Activated T-helper 1 cell treated with Interleukin-2 at 50 U/mL for 16 hours (primary cell): ENCODE measurements at places on chromosomes 12 and 14.

- DNase-seq, result no peak
These were observed 31.5 kb upstream of the SLCO1B3 start for GRCh38 chr12:20778969-20779368.

GRCh38 chr12:42737398-42737797, 147.9 kb upstream of the PRICKLE1 start:
- DNase-seq, result no peak

GRCh38 chr14:72898448-72898847, 4.5 kb upstream of the DPF3 start:
- no peak for DNase-seq

DNA sequence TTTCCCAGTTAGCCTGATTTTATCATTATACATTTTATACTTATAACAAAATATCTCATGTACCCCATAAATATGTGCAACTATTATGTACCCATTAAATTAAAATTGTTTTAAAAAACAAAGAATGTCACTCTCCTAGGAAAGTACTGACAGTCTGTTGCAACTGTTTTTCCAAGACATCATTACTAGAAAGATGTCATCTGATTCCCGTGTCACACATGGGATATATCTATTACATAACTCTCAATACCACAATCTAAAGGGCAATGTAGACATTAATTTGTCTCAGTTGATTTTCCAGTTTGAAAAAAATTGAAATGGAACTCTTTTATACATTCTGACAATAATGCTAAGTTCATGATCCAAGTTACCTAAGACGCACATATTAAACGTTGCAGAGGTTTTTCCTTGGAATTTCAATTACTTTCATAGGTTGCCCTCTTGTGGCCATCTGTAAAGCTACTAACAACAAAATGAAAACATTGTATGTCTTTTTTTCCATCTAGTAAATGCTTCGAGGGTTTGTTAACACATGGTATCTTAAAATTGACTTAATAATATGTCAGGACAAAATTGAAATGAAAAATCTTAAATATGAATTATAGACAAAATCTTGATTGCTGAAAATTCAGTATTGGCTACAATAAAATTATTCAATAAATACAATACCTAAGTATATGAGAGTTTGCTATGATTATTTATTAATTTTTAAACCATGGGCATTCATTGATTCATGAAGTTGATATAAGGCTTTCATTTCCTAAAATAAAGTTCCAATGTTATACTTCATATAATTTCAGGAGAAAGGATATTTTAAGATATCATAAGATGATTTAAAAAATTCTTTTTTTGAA, 131.6 kb downstream of the PPFIA2 start:
- DNase-seq, result no peak

- DNase-seq, result no peak
These were observed 1.3 kb upstream of the KRT79 start for GRCh38 chr12:52835271-52836041.

- no peak for DNase-seq
These were observed 36.8 kb upstream of the DCD start for GRCh38 chr12:54684636-54685630.

- no peak for DNase-seq
These were observed 1.6 kb upstream of the RBMS2 start for GRCh38 chr12:56520048-56520447.

- no peak for DNase-seq
These were observed 10.6 kb downstream of the ITGB7 start for GRCh38 chr12:53196486-53196885.

DNA sequence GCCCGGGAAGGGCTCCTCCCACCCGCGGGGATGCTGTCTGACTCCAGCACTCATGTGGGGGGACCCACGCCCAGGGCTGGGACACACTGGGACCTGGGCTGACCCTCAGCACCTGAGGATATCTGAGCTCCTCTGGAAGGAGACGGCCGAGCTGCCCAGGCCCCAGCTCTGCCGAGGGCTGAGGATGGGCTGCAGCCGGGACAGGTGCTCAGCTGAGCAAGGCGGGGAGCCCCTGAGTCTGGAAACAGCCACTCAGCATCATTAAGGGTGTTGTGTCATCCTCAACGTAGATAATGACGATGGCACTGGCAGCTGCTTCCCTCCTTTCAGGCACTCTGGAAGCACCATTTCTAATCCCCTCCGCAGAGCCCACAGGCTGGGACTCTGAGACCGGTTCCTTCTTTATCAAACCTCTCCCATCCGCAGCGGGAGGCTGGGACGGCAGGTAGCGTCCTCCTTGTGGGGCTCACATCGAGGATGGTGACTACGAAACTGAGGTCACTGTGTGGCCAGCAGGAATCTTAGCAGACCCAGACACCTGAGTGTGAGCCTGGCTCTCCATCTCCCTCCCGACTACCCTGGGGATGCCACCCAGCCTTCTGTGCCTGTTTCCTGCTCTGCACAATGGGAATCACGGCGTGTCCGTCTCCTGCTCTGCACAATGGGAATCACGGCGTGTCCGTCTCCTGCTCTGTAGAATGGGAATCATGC, 26.7 kb upstream of the SFSWAP start:
- DNase-seq, result no peak

DNA sequence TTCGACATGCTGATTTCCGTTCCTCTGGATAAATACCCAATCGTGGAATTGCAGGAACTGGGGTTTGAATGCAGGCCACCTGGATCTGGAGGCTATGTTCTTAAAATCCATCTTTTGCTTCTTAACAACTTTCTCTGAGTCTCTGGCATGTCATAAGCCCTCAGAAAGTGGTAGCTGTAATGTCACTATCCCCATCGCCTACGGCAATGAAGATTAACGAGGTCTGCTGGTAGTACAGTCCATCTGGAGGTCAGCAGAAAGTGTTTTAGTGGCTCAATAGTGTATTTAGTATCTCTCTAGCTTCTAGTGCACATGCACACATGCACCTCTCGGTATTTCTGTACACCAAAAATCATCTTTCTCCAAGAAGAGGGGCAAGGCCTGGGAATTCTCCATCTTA, 130.3 kb upstream of the NOS1 start:
- no peak for DNase-seq

- DNase-seq, result no peak
These were observed 9.8 kb downstream of the PSEN1 start for GRCh38 chr14:73146111-73146510.

- DNase-seq, result no peak
These were observed 126.0 kb downstream of the ZFP36L1 start for GRCh38 chr14:68666899-68667298.

DNA sequence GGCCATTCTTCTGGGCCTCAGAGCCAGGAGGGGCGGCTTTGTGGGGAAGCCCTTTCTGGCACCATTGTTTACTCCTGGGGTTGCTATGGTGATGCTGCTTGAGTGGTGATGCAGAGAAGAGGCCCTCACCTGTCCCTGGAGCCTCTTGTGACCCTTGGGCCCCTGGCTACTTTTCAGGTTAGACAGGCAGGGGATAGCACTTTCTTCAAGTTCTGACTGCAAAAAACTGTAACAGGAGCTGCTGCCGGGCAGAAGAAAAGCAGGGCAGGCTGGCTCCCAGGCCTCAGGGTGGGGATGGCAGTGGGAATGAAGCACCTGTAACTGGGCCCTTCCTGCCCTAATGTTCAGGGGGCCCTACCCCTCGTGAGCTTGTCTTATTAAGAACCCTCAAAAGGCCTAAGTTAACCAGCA, at the start of gene TEX52:
TSS of gene TEX52 (minus strand) at position 19 of the 411 bp plus-strand sequence. CDS start at position 6, 13 bp downstream.
- DNase-seq, result no peak

DNA sequence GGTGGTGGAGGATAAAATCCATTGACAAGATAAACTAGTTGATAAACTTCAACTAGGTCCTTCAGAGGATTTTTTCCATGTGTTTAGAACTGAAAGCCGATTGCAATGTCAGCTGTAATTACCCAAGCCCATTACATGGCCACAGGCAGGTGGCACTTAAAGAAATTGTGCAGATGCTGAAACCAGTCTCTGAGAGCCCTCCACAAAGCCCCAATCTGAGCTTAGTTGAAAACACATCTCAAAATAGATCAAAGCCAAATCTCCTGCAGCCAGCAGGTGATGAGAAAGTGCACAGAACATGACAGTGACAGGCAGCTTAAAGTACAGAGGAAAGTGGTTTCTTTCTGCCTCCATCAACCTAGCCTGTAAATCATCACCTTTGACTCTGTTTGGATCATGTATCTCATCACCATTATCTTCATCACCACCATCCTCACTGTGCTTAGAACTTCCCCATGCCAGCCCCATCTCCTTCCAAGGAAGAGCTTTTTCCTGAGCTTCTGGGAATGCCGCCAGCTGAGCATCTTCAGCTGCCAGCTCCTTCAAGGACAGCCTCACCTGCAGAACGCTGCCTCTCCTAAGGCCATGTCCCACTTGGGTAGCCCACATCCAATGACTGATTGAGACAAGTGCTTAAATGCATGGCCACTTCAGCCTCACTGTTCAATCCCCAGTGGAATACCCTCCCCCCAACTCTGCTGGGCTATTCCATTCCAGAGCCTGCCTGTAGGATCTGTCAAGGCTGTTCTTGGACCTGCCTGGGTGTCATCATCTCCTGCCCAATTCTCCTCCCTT, 219.5 kb upstream of the TMEM132C start:
- DNase-seq, result no peak

DNA sequence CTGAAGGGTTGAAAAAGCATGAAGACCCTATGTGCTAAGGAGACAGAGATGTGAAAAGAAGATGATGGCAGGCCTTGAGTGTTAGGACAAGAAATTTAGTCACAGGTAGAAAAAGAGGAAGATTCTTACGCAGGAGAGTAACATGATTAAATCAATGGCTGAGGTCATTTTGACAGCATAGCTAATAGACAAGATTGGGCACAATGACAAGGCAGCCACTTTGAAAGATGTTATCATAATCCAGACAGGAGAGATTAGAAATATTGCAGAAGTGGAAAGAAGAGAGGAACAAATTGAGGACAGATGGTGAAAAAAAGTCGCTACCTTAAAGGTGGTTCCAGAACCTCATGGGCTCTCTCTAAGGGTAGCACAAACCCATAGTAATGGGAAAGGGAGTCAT, 228.8 kb upstream of the DDHD1 start:
- no peak for DNase-seq

- DNase-seq, result no peak
These were observed 525.6 kb downstream of the FLRT2 start for GRCh38 chr14:86055512-86056075.

DNA sequence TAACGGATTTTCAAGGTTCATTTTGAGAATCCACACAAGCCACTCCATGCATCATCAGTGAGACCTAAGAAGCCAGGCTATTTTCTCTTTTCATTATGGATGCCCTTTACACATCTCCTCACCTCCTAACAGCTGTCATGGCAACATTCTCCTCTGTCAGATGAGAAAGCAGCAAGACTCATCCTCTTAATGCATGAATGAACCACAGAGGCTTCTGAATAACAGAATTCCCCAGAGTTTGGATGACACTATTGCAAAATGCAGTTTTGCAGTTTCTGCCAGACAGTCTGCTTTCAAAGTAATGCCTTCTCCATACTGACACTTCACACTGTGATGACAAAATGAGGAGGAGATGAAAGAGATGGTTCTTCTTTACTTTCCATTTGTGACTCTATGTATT, 286.7 kb upstream of the GRIP1 start:
- DNase-seq, result no peak

GRCh38 chr12:87054226-87054625, 798.0 kb upstream of the MGAT4C start:
- DNase-seq, result no peak

GRCh38 chr14:22981090-22981875, 1.1 kb downstream of the AJUBA start:
- DNase-seq, result no peak

GRCh38 chr12:111745211-111745610, 21.5 kb upstream of the ALDH2 start:
- no peak for DNase-seq

- no peak for DNase-seq
These were observed 23.2 kb downstream of the GALNT9 start for GRCh38 chr12:132305991-132306884.

- DNase-seq, result no peak
These were observed 88.5 kb upstream of the ANO2 start for GRCh38 chr12:6033546-6033945.

DNA sequence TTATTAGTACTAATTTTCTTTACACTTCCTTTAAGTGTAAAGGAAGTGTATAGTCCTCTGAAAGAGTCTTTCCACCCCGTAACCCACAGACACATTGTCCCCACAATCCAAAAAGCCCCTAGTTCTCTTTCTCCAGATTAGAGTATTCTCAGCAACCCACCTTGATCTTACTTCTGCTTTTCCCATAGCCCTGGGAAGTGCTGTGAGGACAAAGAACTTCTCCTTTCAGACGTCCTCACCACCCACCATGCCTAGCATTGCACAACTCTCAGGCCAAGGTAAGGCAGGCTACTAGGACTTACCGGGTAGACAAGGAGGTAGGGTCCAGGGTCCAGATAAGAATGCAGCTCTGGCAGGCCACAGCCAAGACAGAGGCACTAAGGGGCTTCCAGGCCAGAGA, 7.4 kb downstream of the AAAS start:
- DNase-seq, result no peak

GRCh38 chr14:105899071-105899641, 372.8 kb downstream of the TMEM121 start:
- no peak for DNase-seq

DNA sequence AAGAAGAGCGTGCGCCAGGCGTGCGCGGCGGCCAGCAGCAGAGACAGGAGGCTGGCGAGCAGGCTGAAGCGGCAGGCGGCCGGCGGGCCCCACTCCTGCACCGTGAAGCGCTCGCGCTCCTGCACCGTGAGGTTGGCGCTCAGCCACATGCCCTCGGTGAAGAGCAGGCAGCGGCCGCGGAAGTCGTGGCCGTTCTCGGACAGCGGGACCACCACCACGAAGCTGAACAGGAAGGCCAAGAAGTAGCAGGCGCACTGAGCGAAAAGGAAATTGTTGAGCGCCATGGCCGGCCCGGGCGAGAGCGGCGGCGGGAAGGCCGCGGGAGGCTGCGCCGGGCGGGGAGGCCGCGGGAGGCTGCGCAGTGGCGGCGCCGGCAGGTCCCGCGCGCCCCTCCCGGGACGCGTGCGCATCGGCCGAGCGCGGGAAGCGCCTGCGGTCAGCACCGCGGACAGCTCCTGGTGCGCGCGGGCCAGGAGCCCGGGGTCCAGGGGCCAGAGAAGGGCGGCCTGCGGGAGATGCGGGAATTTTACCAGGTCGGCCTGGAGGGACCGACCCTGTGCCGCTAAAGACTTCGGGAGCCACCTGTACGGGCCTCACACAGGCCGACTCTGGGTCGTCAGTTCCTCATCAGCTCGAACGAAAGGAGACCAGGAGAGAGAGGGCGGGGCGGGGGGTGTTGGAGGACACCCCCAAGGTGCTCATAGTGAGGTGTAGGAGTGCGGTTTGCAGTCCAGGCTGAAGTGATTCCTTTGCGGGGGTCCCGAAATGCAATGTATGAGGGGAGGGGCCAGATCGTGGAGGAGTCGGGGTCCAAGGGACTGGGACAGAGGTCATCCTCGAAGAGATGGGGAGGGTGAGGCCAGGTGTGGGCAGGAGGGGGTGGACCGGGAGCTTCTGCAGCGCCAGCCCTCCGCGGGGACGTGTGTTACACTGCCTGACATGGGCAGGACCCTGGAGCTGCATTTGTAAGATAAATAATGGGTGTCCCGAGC, at the start of gene TMEM179:
TSS of gene TMEM179 (minus strand) at position 315 of the 992 bp plus-strand sequence. CDS start at position 284, 31 bp downstream.
- DNase-seq, result no peak

- DNase-seq, result no peak
These were observed 2.9 kb upstream of the SMOC1 start for GRCh38 chr14:69876221-69876847.
